SK-N-MC (cell line): ENCODE measurements at places on chromosomes 13 and 19.

GRCh38 chr19:42345191-42345812 is 19.9 kb downstream of the MEGF8 start:
- no peak for DNase-seq

DNA sequence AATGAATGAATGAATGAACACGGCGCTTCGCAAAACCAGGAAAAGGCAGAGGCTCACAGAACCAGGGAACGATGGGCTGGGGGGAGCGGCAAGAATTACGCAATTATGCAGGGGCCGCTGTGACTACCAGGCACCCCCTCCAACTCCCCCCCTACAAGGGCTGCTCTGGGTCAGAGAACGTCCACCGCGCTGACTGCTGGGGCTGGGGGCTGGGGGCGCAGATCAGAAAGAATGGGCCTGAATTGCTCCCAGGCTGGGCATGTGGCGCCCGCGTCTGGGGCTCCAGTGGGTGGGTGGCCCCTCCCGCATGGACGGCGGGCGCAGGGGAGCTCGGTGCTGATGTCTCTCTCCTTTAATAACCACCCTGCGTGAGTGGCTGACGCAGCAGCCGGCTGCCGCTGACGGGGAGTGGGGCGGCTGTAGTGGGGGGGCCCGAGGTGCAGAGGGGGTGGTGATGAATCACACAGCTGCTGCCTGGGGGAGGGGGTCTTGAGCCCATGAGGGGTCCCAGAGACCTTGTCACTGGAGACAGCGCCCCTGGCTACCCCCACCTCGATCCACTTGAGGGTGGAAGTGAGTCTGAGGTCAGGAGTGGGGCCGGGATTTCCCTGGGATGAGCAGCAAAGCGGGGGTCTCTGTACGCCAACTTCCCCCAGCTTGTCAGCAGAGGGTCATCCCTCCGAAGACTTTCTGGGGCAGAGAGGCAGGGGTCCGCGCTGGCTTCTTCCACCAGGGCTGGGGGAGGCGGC is 1.5 kb upstream of the CIRBP start:
- DNase-seq, result no peak

GRCh38 chr19:3135961-3136683 is at the start of gene GNA15:
TSS of gene GNA15 (plus strand) at chr19:3136033. CDS start at chr19:3136451, 418 bp downstream.
- DNase-seq, result no peak

DNA sequence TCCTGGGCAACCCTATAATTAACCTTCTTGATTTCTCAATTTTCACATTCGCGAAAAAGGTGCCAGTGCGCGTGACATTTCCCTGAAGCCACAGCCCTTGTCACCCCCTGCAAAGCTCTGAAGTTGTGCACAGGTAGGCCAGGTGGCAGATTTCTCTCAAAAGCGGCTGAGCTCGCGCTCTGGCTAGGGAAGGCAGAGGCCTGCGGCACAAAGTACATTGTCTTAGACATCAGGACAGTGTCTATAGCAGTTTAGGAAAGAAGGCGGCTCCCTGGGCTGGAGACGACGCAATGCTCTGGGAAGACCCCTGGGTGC is 42.9 kb upstream of the ZNF14 start:
- DNase-seq, result no peak

GRCh38 chr13:76129305-76130000 is 493.3 kb downstream of the LMO7 start:
- DNase-seq, result no peak

DNA sequence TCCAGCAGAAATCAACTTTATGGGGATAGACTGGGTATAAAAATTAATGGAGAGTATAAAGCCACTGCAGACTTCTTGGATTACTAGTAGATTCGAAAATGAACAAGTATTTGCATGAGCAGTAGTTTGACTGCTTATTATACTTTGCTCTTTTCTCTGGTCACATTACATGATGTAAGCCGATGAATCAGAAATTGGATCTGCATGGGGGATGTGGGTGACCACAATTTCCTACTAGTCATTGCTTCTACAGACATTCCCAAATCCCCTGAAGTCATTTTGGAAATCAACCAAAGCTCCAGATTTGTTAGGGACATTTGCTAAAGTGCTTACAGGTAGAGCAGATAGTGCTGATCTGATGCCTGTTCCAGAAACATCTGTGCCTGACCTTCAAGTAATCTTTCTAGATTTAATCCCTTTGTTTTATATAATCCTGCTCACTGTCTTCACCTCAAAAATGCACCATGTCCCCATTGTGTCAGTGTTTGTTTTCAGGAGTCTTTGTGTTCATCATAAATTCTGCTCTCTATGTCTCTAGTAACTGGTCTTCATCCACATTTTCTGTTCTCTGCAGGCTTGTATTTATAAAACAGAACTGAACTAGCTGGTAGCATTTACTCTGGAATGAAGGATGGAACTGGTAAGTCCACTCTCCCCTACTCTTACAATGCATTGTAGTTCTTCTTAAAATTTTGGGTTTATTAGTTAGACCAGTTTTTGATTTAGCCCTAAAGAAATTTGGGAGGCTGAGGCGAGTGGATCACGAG is 201.5 kb upstream of the CSNK1A1L start:
- DNase-seq, result no peak

- DNase-seq, result no peak
These were observed 89.5 kb downstream of the DGKH start for GRCh38 chr13:42137856-42138537.

- DNase-seq, result no peak
These were observed 590.8 kb upstream of the SPRY2 start for GRCh38 chr13:80931766-80932165.

- DNase-seq, result no peak
These were observed 4.7 kb downstream of the PRKACA start for GRCh38 chr19:14112809-14113385.

- DNase-seq, result no peak
These were observed 128.7 kb downstream of the TSHZ3 start for GRCh38 chr19:31220540-31220939.
